ENCODE measurements at places on chromosomes 4 and X.

GRCh38 chr4:174563399-174563798 lies 41.1 kb upstream of the HPGD start:
- no peak for DNase-seq

DNA sequence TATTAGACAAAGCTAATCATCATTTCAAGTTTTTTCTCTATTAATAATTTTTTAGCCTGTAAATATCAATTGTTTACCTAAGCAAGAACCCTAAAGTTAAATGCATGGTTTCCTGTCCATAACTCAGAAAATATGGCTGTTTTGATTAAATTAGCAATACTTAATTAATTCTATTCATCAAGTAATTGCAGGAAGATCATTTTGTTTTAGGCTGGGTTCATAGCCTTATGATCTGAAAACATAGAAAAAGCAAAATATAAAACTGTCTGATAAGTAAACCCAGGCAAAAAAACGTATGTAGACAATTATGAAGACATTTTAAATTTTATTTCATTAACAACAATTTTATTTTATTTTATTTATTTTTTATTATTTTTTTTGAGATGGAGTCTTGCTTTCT lies 219.1 kb downstream of the EVC2 start:
- DNase-seq, result no peak

- DNase-seq, result no peak
Measured at GRCh38 chr4:15402974-15403373, 24.9 kb upstream of the C1QTNF7 start.

- peak; percentile 72 for DNase-seq
Measured at GRCh38 chr4:5952286-5952974, 59.5 kb upstream of the CRMP1 start.
